H7 (cell line): ENCODE measurements at places on chromosomes 4 and X. TPM values are rescaled to one million over a fixed set of nuclear protein-coding genes. Genes with fewer than 3 reads are reported as not detected.

The GPC4 gene
- 96.5 and 109 TPM in 2 replicates for total RNA-seq

The CXXC4 gene
- 0.67 and 0.83 TPM in 2 replicates for total RNA-seq

GRCh38 chrX:139639253-139639652 lies 68.7 kb downstream of the MCF2 start:
- no peak for DNase-seq

DNA sequence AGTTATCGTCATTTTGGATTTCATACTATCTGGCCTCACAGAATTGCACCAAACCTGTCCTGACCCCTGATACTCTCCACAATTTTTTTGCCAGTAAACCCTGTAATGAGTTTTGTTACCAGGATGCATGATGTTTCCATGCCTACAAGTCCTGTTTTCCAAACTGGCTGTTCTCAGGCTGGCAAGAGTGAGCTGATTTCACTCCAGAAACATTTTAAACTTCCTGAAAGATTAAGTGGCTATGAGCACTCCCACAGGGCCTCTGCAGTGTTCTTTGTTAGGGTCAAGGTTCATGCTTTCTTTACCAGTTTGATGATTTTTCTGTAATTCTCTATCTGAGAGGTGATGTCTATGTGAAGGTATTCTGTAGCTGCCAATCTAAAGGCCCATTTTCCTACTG lies 31.7 kb upstream of the PDLIM3 start:
- DNase-seq = no peak

GRCh38 chr4:925771-926500 lies 6.2 kb downstream of the GAK start:
- DNase-seq = peak; percentile 39

GRCh38 chr4:74934888-74935287 lies 2.0 kb downstream of the PARM1 start:
- DNase-seq = peak; percentile 40

- no peak for DNase-seq
These were observed 511.3 kb upstream of the PCDH7 start for GRCh38 chr4:30208731-30209435.
